ENCODE measurements at places on chromosomes 5 and 9. TPM values are rescaled to one million over a fixed set of nuclear protein-coding genes. Genes with fewer than 3 reads are reported as not detected.

Gene SERF1A
- 7.6 TPM for total RNA-seq

Gene PPWD1
- total RNA-seq = 22.3 TPM

Gene TAS2R1
- total RNA-seq = not detected

Gene C9orf153
- 0.31 TPM for total RNA-seq

Gene PRRC2B
- 111 TPM for total RNA-seq

GRCh38 chr9:72675586-72675985, 154.2 kb downstream of the TMC1 start:
- no peak for ATAC-seq

GRCh38 chr5:110977915-110978314, 93.6 kb upstream of the TSLP start:
- ATAC-seq = no peak

GRCh38 chr5:9851458-9851857, 221.3 kb upstream of the TAS2R1 start:
- ATAC-seq = no peak

DNA sequence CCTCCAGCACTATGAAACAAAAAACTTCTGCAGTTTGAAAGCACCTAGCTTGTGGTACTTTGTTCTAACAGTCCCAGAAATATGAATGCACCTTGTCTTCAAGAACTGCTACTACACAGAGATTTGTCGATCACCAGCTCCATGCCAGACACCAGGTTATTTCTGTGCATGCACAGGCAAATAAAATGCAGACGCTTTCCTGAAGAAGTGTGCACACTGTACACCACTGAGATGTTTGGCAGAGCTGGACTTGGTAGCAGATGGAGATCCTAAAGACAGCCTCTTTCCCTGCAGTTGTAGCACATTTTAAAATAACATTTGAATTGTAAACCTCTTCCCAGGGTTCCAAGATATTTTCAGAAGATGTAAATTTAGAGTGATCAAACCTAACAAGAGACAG, 730.0 kb downstream of the MTRR start:
- ATAC-seq = no peak

GRCh38 chr5:98517560-98518366, 255.7 kb upstream of the RGMB start:
- no peak for ATAC-seq

DNA sequence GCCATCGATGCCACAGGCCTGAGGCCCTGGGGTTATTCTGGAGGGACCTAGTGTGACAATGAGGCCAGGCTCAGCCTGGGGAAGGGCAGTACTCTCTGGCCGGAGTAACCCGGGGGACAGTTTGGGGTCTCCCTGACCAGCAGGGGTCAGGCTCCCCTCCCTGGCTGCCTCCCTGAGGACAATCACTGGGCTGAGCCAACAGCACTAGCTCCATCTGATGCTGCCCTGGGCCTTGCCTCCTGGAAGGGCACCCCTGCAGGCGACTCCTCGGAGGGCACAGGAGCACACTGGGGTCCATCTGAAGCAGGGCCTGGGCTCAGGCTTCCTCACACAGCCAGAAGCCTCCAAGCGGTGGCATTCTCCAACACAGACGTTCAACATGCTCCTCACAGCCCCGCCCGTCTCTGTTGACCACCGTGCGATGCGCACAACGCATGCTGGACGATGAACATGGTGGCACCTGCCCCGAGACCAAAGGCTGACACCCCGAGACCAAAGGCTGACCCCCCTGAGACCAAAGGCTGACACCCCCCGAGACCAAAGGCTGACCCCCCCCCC, 68.3 kb downstream of the ADAMTS2 start:
- no peak for ATAC-seq

GRCh38 chr5:84274585-84275468, 109.9 kb downstream of the EDIL3 start:
- no peak for ATAC-seq
